CD4-positive, alpha-beta memory T cell (primary cell): ENCODE measurements at places on chromosomes 12 and 14. TPM values are rescaled to one million over a fixed set of nuclear protein-coding genes. Genes with fewer than 3 reads are reported as not detected.

The DHRS2 gene
- not detected for total RNA-seq

The RDH12 gene
- total RNA-seq = not detected

The HOXC6 gene
- not detected for total RNA-seq

The TPPP2 gene
- not detected for total RNA-seq

The SYCP3 gene
- 0.28 TPM for total RNA-seq

The HECTD1 gene
- 170 TPM for total RNA-seq

The CABP1 gene
- total RNA-seq = not detected

The KLHL33 gene
- total RNA-seq = 0.14 TPM

The OR6C2 gene
- not detected for total RNA-seq

The NANOG gene
- total RNA-seq = not detected

The SIX1 gene
- total RNA-seq = not detected

The AICDA gene
- not detected for total RNA-seq

The IL31 gene
- total RNA-seq = not detected

The TBC1D30 gene
- total RNA-seq = 0.73 TPM

The SRGAP1 gene
- total RNA-seq = 0.09 TPM
